ENCODE measurements at places on chromosomes 11 and 22.
A peak's percentile ranks its signal among the peaks of the same experiment; 100 is the strongest.

DNA sequence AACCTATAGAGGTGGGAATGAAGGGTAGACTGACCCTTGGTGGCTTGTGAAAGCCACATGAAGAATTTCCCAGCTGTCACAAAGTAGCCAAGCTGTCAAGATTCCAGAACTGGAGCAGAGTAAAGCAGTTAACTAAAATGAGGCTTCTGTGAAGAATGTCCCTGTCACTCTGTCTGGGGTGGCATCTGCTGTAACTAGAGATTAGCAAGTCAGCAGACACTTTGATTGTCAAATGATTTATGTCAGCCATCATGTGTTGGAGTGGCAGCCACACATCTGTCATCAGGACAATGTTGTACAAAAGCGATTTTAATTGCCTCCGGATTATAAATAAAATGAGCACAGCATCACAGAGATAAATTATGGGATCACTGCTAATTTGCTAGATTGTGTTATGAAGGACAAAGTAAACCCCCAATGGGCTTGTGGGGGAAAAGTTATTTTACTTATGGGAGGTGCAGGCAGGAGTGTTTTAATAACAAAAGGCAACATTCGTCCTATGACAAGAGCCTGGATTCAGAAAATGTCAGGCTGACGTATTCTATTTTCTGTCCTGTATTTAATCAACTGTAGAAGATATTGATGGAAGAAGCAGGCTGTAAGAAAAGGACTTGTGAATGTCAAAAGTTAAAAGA is 270.9 kb downstream of the FAM181B start:
- DNase-seq, result no peak

- DNase-seq, result peak; percentile 72
Observed at GRCh38 chr22:37187891-37188761, at the start of gene C1QTNF6. Gene C1QTNF6 (minus strand): TSS chr22:37188247. CDS start chr22:37188213, 34 bp downstream.

DNA sequence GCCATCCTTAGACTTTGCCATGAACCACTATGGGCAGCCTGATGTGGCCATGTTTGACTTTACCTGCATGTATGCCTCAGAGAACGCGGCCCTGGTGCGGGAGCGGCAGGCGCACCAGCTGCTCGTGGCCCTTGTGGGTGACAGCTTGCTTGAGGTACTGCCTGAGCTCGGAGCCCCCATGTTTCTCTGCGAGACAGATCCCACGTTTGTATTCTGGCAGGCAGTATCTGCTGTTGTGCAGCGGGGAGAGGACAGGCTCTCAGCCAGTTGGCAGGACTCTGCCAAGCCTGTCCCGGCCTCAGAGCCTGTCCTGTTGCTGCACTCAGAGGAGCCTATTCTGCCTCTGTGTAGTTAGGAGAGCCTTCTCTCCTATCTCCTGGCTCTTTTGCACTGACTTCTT is 109.9 kb downstream of the MICAL2 start:
- no peak for DNase-seq

DNA sequence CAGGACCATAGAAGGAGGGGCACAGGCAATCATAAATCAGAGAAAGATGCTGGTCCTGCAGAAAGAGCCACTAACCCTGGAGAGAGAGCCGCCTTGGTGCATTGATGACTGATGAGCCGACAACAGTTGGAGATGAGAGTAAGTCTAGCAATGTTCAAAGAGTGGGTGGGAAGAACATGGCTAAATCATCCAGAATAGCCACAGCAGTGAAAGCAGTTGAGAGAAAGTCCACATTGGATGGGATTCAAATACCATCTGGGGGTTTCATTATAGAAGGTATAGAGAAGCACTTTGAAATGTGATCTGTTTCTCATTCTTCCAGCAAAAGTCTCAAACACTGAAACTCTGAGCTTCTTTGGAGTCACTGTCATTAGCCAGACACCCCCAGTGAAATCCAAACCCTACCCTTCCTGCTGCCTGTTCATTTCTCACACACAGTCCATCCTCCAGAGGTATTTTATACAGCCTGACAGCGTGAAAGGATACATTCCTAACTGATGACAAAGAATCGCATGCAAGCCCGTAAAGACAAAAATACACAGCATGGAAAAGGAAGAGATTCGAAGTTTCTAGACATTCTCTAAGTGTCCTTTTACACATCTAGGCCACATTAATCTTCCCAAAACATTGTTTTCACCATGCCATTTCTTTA is 303.1 kb upstream of the MPPED2 start:
- peak; percentile 15 for DNase-seq

DNA sequence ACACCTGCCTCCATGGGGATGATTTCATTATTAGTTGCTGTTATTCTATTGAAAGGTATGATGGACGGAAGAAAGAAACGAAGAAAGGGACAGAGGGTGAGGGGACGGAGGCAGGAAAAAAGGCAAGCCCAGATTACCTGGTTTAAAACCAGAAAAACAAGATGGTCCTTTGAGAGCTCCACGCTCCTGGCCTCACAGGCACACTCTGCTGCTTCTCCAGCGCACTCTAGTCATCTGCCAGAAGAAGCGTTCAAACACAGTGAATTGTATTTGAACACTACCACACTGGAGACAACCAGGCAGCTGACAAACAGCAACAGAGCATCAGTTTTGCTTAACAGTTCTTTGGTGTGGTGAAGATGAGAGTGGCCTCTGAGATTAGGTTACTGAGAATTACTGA is 216.9 kb downstream of the CADM1 start:
- DNase-seq, result no peak

DNA sequence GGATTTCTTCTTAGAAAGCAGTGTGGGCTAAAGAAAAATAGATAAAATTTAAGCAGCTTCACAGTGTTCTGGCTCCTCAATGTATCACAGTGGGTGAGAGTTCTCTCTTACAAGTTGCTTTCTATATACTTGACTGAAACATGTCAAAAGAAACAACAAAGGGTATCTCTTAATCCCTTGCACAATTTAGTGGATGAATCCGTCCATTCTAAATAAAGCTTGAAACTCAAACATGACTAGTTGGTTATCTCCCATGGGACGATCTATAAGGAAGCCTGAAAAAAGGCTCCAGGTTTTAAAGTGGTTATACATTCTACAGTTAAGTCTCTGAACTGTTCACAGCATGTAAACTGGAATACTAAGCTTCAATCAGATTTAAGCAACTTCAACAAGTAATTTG is 993.1 kb upstream of the CNTN5 start:
- no peak for DNase-seq

GRCh38 chr11:38646382-38646781 is 2048.3 kb upstream of the RAG2 start:
- DNase-seq, result peak; percentile 69

GRCh38 chr11:119509969-119510401 is 87.0 kb upstream of the THY1 start:
- DNase-seq, result no peak

DNA sequence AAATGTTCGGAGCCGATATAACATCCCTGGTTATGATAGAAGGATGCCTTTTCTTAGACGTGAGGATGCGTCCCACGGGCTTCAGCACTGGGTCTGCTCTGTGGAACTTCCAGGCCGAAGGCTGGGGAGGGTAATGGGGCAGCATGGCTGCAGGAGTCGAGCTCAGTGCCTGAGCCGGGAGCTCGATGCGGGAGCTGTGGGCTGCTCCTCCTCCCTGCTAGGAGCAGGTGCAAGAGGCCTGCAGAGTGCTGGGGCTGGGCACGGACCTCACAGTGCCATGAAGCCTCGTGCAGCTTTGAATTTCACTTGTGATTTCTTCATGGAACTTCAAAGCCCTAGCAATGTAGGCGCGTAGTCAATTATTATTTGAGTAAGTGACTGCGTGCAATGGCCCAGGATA is 6.0 kb downstream of the TUBA8 start:
- DNase-seq, result no peak

GRCh38 chr11:75233754-75234172 is 6.8 kb upstream of the TPBGL start:
- DNase-seq, result peak; percentile 63

DNA sequence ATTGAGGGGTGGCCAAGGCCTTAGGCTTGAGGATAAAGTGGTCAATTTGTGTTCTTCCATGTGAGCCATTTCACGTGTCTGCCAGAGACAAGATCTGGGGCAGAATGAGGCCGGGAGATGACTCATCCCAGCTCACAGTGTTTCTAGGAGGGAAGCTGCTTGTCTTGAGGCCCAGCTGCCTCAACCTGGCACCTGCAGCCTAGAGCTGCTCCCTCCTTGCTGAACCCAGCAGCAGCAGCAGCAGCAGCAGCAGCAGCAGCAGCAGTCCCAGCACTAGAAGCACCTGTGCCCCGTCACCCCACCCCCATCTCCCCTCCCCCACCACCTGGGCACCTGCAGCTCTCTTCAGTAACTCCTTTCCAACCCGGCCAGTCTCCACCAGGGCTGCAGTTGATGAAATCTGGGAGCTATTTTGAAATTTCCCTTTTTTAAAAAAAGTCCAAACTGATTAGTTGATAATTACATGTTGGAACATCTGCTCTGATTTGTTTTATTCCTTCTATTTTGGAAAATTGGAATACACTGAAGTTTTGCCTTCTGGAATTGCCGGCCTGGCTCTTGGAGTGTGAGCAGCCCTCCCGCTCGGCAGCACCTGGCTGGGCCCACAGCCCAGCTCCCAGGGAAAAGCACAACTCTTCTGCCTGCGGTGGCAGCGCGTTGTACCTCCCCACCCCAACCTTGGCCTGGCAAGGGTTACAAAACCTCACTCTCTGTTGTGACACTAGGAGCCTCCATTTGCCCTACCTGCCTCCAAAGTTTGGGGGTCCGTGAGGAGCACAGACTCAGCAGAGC is 143.5 kb downstream of the NXPE2 start:
- DNase-seq, result no peak

DNA sequence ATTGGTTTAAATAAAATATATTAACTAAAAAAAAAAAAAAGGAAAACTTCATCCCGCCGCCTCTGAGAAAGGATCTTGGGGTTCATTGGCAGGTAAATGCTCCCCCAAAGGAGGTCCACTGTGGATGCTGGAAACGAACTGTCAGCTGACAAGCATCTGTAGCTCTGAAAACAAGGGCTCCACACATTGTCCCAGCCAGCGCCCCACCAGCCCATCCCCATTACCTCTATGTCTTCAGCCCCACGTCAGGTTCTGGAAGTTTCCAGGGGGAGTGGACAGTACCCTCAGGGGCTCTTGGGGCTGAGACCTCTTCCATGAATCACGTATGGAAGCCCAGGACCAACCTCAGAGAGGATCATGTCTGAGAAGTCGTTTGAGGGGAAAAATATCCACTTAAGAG is 66.4 kb upstream of the WNT7B start:
- DNase-seq, result no peak

DNA sequence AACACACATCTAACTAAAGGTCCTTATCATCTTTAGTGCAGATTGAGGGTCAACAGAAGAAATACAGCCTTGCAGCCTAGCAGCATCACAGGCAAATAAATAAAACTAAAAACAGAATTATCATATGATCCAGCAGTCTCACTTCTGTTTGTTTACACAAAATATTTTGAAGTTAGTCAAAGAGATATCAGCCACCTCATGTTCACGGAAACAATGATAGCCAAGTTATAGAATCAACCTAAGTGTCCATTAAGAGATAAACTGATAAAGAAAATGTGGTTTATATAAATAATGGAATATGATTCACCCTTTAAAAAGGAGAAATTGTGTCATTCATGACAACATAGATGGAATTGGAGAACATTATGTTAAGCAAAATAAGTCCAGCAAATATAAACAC is 738.1 kb upstream of the CCDC90B start:
- no peak for DNase-seq

- DNase-seq, result peak; percentile 61
Observed at GRCh38 chr22:36194971-36195370, 6.6 kb downstream of the APOL4 start.

DNA sequence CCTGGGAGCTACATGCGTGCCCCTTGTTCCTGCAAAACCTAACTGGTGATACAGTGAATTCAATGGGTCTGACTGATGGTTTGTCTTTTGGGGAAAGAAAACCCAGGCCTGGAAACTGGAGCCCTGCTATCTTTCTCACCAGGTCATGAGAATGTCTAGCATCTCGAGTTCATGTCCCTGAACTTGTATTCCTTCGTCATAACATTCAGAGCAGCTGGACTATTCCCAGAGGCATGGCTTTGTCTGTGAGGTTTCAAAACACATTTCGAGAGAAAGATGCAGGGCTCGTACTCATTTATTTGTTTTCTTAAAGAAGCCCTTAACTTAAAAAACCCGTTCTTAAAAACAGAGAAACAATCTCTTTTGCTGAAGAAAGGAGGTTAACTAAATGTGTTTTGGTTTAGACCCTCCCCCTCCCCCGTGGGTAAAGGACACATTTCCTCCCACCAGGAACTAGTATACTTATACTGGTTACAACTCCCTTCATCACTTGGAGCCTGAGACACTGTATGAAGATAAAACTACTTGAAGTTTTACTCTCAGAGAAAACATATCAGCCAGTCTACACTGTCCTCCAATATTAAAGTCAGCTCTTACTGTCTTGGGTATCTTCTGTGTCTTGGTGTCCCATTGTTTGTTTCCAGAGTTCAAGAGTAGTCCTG is 43.2 kb downstream of the ME3 start:
- DNase-seq, result no peak

DNA sequence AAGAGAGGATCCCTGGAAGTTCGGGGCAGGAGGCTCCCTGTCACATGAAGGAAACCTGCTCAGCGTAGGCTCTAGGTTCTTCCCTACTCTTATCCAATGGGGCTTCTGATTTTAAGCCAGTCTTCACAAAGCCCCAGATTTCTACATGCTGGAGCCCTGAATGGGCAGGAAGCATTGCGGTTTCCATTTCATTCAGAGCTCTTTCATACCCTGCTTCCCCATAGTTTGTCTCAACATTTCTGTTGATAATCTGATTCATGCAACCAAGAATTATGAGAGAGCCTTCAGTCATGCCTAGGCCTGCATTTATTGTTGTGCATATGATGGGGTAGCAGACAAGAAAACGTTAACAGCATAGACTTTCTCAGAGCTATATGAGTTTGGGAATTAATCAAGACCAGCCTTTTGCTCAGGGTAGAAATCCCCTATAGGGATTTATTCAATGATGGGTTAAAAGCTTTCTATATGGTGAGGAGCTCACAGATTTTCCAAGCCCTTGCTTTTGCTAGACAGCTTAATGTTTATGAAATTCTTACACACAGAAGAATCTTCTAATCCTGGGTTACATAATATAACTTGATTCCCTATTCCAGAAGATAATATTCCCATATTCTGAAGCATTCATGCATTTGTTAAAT is 15.9 kb downstream of the OR51B4 start:
- no peak for DNase-seq

GRCh38 chr11:126896025-126896424 is 104.5 kb downstream of the KIRREL3 start:
- no peak for DNase-seq

GRCh38 chr11:126991596-126991995 is 9.0 kb downstream of the KIRREL3 start:
- DNase-seq, result no peak

GRCh38 chr22:31344578-31345330 is 1.4 kb downstream of the PATZ1 start:
- DNase-seq, result peak; percentile 16

DNA sequence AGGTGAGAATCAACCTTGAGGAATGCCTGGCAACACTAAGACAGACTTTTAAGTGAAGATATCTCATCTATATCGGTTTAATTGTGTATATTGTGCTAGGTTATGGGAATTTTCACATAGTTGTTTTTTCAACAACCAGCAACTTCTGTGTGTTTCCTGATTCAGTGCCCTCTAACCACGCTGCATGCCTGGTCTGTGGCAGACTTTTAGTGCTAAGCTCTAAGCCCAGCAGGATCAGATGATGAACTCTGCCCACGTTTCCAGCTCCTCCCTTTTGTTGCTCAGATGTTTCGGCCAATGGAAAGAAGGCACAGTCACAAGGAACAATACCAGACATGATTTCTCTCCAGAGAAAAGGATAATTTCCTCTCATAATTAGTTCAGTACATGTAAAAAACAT is 1.4 kb upstream of the VWA5A start:
- no peak for DNase-seq

- DNase-seq, result no peak
Observed at GRCh38 chr11:812390-812789, 2.6 kb downstream of the RPLP2 start.

GRCh38 chr11:76897233-76897632 is 36.5 kb downstream of the ACER3 start:
- no peak for DNase-seq
